ENCODE measurements at places on chromosomes 2 and 18.

- no peak for DNase-seq
Observed at GRCh38 chr2:29207352-29208148, 92.3 kb downstream of the CLIP4 start.

DNA sequence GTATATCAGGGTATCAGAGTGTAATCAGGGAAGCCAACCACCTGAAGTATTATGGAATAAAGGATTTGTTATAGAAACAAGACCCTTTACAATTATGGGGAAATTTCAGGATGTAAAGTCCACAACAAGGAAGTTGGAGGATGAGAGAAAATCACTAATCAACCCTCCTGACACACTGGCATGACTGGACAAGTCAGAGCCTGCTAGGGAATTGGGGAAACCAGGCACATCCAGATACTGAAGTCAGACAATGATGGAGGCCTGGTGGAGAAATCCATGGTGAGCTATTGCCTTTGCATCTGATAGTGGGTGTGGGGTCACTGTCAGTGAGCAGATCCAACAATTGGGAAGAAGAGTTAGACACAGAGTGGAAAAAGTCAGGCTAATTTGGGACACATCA, 158.8 kb upstream of the FBXO11 start:
- DNase-seq = no peak

DNA sequence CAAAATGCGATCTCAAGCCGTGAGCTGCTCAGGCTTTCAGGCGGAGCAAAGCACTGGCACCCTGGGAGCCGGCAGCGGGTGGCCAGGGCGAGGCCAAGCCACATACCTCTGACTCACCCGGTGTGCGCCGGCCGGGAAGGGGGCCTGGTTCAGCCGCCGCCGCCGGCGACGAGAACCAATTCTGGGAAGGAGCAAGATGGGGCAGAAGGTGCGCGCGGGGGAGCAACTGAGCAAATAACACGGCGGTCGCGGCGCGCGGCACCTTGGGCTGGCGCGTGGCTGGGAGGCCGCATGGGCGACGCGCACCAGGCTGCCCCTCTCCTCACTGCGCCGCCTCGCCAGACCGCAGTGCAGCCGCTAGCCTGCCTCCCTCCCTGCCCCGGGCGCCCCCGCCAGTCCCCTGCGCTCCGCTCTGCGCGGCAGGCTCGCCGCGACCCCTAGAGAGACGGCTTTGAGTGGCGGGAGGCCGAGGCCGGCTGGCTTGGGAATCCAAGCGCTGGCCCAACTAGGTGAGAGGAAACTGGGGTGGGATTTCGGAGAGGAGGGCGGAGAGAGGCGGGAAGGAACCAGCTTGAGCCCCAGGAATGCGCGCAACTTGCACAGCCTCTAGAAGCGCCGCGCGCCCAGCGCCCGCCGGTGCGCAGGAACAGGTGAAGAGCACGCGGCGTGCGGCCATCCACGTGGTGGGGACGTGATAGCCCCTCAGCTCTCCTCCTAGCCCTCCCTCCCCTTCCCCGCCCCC, 3.2 kb downstream of the NRP2 start:
- DNase-seq = no peak

DNA sequence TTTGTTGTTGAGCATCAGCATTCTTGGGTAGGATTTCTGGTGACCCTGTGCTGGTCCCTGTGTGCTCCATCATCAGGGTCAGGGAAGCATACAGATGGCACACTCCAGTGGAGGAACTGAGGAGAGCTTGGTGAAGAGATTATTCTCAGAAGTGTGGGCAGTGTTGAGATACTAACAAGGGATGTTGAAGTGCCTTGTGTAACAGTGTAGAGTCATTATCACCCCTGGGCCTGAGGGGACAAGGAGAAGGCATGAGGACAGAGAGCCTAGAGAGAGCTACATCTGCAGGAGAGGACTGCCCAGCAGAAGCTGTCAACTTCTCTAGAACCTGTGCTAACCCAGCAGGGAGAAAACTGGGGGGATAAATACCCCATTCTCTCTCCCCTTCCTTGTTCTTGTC, 189.0 kb downstream of the PLCL1 start:
- no peak for DNase-seq

DNA sequence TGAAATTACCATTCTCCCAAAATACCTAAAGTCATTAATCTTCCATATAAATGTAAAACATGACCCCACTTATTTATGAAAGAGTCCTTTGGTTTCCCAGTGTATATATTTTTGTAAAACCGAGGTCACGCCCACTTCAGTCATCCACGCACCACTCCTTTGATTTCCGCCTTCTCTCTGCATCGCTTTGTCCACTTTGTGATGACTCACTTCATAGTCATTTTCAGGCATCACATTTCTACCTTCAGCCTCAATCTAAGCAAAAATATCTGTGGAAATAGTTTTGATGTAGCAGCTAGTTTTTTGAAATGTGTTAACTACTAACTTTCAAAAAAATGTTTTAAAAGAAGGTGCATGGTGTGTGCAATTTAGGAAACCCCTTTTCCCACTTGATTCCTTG, 793.5 kb upstream of the SOX11 start:
- DNase-seq = no peak
